ENCODE measurements at places on chromosomes 16 and 17.

- DNase-seq: no peak
Observed at GRCh38 chr17:1186923-1187771, 7.4 kb upstream of the ABR start.

DNA sequence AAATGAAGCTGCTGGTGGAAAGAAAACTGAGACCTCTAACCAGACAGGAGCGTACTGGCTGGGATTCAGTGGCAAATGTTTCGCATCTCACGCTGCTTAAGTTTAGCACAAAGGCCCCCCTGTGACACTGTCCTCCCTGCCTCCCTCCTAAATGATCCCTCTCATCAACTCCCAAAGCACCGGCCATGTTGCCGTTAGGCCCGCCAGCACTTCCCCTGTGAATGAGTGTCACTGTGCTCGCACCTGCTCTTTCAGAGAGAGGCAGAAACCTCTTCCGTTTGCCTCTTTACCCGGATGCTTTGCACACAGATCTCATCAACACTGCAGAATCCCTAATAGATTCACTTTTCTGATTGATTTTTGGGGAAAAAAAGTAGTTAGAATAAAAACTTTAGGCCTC, 26.5 kb downstream of the MBTPS1 start:
- no peak for DNase-seq

DNA sequence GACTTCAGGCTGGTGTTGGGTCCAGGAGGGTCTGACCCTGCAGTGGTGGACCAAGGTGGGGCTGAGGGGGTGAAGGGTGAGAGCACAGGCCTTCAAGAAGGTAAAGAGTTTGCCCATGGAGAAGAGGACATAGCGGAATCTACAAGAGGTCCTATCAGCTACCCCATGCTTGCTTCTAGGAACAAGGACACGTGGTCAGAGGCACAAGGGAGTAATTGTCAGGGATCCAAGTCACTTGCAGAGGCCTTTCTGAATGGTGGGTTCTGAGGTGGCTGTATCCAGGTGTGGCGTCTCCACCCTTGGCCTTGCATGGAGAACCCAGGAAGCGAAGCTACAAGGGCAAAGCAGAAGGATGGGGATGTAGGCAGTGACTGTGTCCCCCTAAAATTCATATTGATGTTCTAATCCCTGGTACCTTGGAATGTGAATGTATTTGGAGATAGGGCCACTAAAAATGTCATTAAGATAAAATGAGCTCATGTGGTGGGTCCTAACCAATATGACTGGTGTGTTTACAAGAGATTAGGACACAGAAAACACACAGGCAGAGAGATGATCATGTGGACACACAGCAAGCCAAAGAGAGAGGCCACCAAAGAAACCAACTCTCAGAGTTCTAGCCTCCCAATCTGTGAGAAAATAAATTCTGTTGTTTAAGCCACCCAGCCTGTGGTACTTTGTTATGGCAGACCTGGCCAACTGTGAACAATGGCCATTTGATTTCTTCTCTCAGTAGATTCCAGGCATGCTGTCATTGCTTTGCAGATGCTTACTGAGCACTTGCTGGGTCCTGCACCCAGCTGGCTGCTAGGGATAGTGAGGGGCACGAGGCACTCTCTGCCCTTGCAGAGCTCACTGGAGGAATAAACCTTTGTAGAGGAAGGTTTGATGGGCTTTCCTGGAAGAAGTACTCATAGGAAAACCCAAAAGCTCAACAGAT, 75.8 kb downstream of the UTP18 start:
- no peak for DNase-seq

DNA sequence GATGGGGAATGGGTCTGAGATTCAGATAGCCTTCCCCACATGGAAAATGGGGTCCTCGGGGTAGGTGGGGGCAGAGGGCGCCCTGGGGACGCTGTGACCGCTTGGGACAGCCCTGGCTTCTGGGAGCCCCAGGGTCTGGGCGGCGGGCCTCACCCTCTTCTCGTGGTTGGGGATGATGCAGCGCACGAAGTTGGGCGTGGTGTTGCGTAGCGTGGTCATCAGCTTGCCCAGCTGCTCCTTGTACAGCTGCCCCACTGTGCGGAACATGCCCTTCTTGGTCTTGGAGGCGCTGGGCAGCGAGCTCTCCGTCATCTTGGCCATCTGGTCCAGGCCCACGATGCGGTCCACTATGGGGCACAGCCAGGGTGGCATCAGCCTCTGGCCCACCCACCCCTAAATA, 99.9 kb downstream of the NDE1 start:
- no peak for DNase-seq

DNA sequence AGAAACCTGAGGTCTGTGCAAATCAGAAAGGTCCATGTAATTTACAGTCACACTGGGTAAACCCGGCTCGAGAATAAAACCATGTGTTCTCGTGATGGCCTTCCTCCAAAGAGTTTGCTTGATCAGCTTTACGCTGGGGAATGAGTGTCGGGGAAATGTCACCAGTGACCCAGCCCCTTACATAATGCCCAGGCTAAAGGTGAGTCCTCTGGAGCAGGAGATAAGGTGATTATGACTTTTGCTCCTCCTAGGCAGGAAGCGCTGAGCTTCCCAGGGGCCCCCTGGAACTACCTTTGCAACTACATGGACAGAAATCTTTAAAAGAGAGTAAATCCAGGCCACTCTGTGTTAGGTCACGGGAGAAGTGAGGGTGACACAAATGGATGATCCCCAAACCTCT, 15.7 kb downstream of the SLC6A4 start:
- DNase-seq: no peak

- peak; percentile 69 for DNase-seq
Observed at GRCh38 chr17:17641621-17642409, 39.4 kb upstream of the RAI1 start.

GRCh38 chr17:15513058-15513791, 45.8 kb upstream of the CDRT4 start:
- no peak for DNase-seq

GRCh38 chr16:85412911-85413520, 200.1 kb upstream of the GSE1 start:
- DNase-seq: no peak

GRCh38 chr16:87855852-87856715, 13.2 kb downstream of the SLC7A5 start:
- no peak for DNase-seq

- DNase-seq: no peak
Observed at GRCh38 chr16:61313931-61314330, 722.3 kb downstream of the CDH8 start.

GRCh38 chr17:39996800-39997199, 16.2 kb downstream of the PSMD3 start:
- no peak for DNase-seq

GRCh38 chr17:27460196-27460725, 4.0 kb downstream of the KSR1 start:
- DNase-seq: no peak

DNA sequence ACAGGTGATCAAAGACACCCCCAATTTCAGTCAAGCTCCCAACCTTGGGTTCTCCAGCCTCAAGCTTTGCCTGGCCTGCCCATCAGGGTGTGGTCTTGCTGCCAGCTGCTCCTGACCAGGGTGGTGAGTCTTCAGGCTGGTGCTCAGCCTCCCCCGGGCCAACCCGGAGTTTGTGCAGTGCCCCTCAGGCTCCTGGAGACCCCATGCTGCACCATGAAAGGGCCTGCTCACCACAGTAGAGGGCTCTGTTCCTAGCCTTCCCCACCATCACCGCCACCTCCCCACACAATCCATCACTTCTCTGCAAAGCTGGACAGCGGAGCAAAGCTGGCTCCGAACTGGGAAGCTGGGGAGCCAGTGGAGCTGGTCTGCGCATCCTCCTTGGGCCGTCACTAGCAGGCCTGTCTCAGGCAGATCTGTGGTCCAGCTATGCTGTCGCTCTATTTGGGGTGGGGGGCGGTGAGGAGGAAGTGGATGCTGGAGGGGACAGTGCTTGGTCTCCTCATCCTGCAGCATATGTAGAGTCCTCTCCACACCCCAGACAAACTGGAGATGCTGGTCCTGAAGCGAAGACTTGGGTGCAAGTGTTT, 88.5 kb upstream of the RPL38 start:
- no peak for DNase-seq

DNA sequence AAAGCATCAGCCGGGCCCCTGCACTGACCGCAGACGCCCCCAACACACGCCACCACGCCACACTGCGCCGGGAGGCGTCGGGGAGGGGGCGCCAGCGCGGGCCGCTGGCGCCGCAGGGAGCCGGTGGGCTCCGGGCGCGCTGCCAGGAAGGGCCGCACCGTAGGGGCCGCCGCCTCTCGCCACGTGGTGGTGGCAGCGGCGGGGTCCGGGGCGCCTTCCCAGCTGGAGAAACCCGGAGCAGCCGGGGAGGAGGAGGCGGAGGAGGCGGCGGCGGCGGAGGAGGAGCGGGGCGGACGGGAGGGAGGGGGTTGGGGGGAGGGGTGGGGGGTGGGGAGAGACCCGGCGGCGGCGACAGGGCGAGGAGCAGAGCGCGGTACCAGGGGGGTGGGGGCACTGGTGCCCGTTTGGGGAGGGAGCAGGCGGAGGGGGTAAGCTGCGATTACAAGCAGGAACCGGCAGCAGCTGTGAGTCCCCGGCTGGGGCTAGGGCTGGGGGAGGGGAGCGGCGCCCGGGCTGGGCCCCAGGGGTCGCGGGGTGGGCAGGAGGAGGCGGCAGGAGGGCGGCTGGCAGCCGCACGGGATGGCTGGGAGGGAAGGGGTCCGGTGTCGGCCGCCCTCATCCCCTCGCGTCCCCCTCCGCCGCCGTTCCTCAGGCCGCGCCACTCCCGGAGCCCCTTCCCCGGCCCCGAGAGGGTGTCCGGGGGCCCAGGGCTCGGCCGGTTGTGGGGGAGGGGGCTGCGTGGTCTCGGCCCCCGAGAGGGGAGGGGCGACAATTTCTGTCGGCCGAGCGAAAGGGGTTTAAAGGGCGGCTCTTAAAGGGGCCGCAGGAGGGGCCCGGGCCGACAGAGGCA, at the start of gene TBKBP1:
TBKBP1 (plus strand) TSS at position 431 of the 850 bp plus-strand sequence. CDS start 1,952 bp downstream, outside the sequence.
- peak; percentile 79 for DNase-seq

GRCh38 chr16:74813109-74813641, 38.6 kb upstream of the FA2H start:
- peak; percentile 22 for DNase-seq

DNA sequence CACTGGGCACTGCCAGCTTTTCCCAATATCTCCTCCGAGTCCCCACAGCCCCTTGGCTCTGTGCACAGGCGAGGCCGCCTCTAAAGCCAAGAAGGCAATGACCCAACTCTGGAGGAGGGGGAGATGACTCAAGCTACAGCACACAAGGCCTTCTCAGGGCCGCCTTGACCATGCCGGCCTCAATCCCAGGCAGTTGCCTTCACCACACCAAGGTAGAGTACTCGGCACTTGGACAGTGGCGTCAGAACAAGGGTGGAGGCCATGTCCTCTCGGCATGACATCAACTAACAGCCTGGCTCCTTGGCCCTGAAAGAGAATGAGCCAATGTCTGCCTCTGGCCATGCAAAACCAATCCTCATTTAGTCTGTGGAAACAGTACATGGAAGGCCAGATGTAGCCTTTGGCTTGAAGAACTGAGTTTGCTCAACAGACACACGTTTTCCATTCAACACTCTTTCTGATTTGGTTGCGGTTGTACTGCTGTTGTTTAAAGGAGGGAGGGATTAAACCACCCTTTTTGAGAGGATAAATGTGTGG, 139.6 kb downstream of the XYLT1 start:
- no peak for DNase-seq

DNA sequence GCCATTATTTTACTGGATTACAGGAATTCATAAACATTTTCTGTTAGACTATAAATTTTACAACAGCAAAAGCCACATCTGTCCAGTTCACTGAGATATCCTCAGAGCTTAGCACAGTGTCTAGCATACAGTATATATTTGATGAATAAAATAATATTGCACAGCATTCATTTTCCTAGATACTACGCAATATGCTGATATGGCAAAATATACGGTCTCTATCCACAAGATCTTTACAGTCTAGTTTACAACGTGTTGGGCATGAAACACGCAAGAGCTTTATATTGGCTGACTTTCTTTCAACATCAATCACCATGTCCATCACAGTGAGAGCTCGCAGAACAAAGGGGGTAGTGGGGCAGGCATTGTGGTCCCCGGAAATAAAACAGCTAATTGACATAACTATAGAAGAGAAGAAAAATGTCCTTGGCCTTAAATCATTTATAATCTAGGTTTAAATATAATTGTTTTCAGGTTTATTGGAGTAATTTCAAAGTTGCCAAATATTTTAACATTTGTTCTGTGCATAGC, 43.5 kb downstream of the ZNF652 start:
- DNase-seq: no peak

GRCh38 chr17:44608727-44609435, 47.4 kb upstream of the MEIOC start:
- DNase-seq: no peak

- no peak for DNase-seq
Observed at GRCh38 chr16:888901-889570, 81.7 kb downstream of the LMF1 start.

DNA sequence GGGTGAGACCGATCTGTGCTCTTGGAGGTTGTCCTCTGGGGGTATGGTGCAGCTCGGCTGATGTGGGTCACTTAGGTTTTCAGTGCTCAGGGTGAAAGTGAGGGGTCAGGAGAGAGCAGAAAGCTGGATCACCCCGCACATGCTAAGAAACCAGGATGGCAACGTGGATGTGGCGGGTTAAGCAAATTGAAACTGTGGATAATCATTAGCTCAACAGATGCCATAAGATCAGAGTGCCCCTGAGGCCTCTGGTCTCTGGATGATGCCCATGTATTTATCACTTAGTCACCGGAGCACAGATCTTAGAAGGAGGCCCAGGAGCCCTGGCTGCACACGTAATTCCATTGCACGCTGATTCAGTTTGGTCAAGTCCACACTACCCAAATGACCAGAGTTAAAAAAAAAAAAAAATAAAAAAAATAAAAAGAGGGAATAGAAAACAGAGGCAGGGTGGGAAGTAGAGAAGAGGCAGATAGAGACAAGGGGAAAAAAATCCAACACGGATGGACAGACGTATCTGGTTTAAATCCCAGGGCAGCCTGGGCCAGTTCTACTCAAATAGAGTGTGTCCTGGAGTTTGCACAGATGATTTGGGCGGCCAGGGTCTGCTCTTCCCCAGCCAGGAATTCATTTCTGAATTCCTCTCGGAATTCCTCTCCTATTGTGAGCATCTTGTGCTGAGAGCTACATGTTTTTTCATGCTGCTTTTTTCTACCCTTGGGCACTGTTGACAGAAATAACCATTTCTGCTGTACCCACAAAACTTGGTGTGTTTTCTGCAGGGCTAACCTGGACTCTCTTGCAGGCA, 378.3 kb downstream of the CPPED1 start:
- DNase-seq: no peak

DNA sequence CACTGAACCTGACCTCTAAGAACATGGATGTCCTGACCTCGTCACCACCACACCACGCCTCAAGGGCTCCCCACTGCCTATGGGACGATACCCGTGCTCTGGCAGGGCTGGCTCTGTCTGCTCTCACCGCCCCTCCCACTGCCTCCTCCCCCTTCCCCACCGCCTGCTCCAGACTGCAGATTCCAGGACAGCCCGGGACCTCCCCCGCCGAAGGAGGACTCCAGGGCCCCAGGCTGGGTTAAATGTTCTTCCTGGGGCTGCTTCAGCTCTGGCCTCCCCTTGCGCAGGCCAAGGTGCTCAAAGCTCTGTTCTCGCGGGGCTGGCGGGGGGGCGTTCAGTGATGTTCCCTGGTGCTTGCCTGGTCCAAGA, 3.1 kb downstream of the NPW start:
- no peak for DNase-seq

Measured in HL-60 (cell line).